ENCODE measurements at places on chromosomes 12 and 14. TPM values are rescaled to one million over a fixed set of nuclear protein-coding genes. Genes with fewer than 3 reads are reported as not detected.

OASL gene
- total RNA-seq: not detected

GPR84 gene
- 0.27 TPM for total RNA-seq

DNA sequence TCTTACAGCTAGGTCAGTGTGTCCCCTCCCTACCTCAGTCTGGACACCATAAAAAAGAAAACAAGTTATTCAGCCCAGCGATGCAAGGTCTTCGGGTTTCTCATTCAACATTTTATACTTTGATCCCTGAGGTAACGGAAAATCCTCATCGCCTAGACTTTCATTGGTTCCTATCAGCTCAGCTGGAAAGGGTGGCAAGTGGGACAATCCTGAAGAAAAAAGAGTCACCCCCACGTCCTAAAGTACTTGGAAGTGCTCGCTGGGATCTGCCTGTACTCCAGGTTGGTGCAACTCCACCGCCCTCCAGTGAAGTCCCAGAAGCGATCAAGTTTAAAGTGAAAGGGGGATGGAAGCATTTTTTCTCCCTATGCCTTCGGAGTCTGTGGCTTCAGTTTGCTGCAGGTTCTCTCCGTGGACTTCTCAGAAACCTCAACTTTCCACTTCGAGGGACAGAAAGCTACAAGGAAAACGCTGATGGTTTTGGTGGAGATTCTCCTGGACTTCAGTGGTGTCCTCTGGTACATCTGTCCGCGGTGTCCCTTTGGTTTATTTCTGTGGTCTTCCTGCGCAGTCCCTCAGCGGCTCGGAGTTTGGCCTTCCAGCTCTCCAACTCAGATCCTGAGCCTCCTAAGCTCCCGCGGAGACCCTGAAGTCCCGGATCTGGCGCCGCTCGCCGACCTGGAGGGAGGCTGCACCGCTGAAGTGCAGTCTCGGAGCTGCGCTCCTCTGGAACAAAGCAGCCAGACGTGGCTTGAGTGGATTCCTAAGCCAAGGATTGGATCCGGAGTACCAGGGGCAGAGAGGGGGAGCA lies 1.8 kb upstream of the LRFN5 start:
- DNase-seq: peak; percentile 21

NANOG gene
- 1.6 TPM for total RNA-seq

CLSTN3 gene
- 48.1 TPM for total RNA-seq

DNA sequence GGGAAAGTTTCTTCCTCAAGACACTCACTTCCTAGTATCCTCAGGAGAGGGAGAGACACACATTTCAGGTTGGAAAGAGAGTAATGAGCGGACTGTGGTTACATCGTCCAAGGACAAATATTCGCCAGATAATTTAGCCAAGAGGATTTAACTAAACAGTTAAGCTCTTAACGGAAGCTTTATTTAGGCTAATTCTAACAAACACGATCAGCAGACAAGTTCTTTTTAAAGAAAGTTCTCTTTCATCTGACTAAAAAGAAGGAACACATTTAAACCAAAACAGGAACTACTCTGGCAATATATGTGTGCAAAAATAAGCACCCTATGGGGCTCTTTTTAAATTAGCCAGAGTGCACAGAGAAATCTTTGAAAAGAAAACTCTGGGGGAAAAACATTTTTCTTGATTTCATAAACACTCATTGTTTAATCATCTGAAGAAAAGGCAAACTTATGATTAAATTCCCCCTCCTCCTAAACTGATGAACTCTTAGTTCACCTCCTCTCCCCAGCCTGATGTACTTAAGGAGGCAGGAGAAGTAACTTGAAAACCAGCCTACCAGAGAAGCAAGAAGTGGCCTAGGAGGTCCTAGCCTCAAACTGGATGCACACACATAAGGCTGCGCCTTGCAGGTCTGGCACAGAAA lies 13.3 kb upstream of the BTG1 start:
- no peak for DNase-seq

DNA sequence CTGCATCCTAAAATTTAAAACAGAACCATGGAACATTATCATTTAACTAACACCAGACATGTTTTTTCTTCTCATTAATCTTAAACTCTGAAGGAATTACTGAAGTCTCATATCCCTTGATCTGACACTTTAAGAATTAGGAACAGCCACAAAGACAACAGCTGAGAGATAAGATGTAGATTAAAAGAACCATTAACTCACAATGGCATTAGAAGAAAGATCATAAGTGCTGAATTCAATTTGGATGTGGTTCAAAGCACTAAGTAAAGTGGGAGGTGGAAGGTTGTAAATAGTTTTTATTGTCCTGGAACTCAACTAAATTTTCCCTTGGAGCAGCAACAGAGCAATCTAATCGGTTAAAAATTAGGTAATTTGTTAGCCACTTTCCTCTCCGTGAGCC lies 199.0 kb upstream of the ATP2B1 start:
- DNase-seq: no peak

CEBPE gene
- not detected for total RNA-seq

GNPNAT1 gene
- 19.8 TPM for total RNA-seq

KRT82 gene
- not detected for total RNA-seq

OR8S1 gene
- not detected for total RNA-seq

OAS3 gene
- total RNA-seq: 2.1 TPM

MIS18BP1 gene
- total RNA-seq: 73.7 TPM

GRCh38 chr14:51716610-51717009 lies 64.9 kb downstream of the FRMD6 start:
- DNase-seq: no peak

GRCh38 chr12:113911971-113912759 lies 54.0 kb downstream of the RBM19 start:
- DNase-seq: no peak

GRCh38 chr14:52906141-52906601 lies 44.7 kb downstream of the FERMT2 start:
- no peak for DNase-seq

DNA sequence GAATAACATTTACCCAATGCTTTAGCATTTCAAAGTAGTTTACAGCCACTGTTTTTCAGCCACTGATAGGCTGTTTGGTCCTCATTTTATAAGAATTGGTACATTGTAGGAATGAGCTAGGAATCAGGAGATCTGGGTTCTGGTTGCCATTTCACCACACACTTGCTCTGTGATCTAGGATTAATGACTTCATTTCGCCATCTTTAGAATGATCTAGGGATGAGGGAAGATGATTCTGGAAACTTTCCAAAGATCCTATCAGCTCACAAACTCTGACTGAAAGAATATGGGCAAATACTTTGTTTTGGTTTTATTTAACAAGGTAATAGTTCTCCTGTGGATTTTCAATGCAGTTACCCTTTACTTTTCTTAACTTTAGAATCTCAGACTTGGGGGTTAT lies 155.0 kb downstream of the GCH1 start:
- no peak for DNase-seq

- DNase-seq: no peak
These were observed 467.4 kb downstream of the TMEM121 start for GRCh38 chr14:105993814-105994213.

PSMA3 gene
- 61.2 TPM for total RNA-seq

DNA sequence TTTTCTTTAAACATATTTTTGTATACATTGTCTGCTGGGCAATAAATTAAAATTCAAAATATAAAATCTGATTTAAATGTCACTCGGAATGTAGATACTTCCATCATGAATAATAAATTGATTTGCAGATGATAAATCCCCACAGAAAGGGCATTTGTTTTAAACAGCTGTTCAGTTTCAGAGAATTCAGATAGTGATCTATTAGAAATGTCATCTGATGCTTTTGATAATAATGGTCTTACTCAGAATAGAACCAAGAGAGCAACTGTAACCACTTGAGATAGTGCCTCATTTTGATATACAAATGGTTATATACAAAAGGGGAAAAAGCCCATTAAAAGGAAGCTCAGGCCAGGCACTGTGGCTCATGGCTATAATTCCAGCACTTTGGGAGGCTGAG lies 43.4 kb downstream of the CDK17 start:
- no peak for DNase-seq

DNA sequence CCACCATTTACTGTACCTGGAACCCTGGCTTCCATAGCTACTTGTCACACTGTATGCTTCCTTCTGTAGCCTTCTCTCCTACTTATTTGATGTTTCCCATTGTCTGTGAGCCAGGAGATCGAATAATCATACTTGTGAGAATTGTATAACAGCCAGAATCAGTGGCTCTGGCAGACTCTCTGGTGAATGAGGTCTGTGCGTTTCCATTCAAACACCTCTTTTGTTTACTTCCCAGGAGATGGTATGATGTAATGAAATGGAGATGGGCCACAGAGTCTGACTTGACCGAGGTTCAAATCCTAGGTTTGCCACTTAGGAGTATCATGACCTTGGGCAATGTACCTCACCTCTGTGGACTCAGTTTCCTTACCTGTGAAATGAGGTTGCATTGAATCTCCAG lies 35.7 kb upstream of the CLMN start:
- DNase-seq: no peak

PLCZ1 gene
- total RNA-seq: not detected

DNA sequence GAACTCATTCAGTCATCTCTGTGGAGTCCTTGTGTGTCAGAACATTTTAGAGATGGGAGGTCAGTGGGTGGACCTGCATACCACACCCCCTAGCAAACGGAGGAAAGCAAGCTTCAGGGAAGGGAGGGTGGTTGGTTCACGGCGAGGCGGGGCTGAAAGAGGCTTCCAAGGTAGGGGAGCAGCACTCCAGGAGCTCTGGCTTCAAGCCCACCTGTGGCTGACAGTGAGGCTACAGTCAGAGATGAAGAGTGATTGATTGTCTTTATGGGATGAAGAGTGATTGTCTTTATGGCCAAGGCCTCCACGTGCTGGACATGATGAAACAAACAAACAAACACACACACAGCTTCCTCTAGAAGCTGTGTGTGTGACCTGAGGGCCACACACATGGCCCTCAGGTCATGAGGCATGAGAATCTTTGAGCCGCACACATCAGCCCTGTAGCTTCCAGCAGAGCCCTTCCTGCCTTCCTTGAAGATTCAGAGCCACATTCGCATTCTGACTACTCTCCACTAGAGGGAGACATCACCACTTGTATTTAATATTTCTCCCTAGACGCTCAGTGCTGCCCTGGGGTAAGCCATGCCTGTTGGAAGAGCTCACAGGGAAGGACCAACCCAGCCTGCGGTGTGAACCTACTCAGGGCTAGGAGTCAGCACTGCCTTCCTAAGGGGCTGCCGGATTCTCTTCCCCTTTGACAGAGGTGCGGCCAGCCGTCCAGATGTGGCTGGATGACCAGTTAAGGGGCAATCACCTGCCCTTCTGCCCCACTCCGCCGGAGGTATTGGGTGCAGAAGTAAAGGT lies 54.4 kb upstream of the KCNA1 start:
- peak; percentile 21 for DNase-seq

OTUB2 gene
- total RNA-seq: not detected

GRCh38 chr14:71327691-71328090 lies 420.4 kb downstream of the PCNX1 start:
- no peak for DNase-seq

DNA sequence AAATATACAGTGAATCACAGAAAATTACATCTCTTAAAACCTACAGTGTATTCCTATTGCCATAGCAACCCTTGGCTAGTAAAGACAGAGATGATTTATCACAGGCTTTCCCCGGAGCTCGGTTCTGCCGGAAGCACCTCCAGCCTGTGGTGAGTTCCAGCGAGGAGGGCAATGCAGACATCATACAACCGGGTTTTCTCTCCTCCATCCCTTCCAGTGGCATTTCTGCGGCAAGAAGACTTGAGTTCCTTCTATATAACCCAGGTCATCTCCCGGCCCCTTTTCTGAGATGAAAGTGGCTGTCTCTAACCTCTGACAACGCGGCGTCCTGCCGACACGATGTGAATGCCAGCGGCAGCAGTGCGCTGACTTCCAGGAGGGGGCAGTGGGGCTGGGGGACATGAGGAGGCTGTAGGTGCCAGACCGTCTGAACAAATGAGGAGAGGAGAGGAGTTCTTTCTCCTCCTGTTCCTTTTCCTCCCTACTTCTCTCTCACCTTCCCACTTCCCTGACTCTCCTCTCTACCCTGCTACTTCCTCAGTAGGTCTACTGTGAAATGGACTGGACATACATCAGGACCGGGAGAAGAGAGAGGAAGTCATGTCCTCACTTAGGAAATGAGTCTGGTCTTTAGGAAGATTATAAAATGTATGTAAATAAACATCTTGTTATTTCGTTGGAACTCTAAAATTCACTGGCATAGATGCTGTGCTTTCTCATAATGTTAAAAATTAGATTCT lies 68.6 kb upstream of the MAX start:
- no peak for DNase-seq

DNA sequence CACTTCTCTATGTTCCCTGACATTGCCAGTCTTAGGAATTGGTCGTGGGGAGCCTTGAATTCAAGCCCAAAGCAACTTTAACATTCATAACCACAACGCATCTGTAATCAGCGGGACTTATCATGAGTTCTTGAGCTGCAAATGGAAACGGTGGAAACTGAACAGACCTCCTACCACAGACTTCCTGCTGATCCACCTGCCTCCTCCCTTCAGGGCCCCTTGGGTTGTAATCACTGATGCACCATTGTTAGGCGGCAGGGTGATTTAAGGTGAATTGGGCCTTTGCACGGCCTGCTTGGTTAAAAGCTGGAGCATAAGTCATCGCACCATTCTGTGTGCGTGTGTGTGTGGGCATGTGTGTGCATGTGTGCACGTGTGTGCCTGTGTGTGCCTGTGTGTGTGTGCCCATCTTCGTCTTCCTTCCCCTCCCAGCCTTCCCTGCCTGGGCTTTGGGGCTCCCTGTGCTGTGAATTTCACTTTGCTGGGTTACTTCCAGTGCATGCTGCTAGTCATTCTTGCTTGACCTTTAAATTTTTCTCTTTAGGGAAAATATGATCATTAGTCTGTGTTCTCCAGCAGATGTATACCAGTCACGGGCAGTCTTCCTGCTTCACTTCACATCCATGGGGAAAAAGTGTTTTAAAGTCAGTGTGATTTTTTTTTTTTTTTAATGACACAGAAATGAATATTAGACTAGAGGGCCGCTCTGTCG lies 29.1 kb downstream of the CHST11 start:
- no peak for DNase-seq

GRCh38 chr14:95237121-95237957 lies 80.0 kb upstream of the DICER1 start:
- no peak for DNase-seq

DNA sequence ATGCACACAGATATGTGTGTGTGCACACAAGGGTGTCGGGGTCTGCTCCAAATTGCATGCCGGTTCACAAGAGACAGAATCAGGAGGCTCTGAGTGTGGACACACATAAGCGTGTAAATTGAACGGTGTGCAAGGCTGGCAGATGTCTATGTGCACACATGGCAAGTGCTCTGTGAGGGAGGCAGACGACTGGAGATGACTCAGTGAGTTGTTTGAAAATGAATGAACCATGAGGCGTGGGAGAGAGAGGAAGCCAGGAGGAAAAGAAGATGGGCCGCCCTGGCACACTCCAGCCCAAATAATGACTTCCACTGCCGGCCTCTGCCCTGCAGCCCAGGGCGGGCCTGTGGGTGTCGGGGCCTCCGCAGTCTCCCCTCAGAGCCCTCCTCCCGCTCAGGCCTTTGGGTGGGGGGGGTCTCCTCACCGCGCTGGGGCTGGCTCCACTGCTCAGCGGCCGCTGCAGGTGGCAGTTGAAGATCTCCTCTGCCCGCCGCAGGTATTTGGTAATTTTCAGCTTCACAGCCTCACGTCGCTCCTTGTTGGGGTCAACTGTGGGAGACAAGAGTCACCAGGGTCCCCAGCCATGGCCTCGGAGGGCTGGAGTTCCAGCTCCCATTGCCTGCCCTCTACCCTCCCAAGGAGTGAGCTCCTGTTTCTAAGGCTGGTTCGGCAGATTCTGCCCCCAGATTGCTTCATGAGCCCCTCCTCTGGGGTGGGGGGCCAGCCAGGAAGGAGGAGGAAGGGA lies 3.5 kb downstream of the RPS6KL1 start:
- no peak for DNase-seq

Measured in uterus (tissue), 4 donors.